HS-5 (cell line): ENCODE measurements at places on chromosomes 12 and 14.

DNA sequence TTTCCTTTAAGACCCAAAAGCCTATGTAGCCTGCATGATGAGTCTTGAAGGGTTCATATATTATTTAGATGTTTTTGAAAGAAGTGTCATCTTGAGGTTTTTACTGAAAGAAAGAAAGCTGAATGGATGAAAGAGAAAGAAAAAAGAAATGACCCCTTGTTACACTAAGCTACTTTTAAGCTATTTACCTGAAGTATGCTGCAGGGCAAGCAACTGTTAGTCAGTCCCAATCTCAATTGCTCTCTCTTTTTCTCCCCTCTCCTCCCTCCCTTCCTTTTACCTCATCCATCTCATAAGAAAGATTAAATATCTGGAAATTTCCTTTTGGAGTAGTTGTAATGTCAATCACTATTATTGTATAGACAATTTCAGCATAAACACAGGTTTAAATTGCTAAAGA is 512.4 kb downstream of the TMTC2 start:
- DNase-seq: no peak

GRCh38 chr12:2629051-2629450 is 165.7 kb upstream of the FKBP4 start:
- no peak for DNase-seq

DNA sequence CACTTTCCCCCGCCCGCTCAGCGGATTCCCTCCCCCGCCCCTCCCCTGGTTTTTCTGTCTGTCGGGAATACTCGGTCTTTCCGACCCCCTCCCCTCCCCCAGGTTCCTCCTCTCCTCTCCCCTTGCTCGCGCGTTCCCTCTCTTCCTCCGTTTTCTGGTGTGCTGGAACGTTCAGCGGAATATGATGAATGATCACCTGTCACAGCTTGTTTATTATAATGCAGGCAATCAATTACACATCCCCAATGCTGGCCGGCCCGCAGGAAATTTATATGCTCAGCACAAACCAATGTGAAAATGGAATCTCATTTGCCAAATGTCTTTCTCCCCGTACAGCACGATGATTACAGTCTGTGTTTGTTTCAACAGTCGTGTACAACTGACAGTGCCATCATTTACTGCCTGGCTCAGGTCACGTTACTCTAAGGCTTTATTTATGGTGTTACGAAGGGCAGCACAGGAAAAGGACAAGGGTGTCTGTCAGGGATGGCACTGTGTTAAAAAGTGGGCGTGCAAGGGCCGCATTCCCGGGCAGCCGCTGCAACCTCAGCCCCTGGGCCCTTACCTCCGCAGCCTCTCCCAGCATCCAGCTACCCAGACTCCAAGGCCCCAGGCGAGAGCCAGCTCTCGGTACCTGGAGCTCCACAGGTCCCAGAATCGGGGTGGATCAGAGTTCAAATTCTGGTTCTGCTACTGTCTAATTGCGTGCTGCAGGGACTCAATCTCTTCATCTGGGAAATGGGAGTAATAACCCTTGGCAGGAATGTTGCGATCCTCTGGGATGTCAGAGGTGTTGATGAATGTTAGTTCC is 24.7 kb upstream of the MAP1LC3B2 start:
- DNase-seq: no peak

GRCh38 chr12:128977441-128977840 is 124.2 kb downstream of the GLT1D1 start:
- DNase-seq: no peak
